ENCODE measurements at places on chromosomes 6 and 20.

DNA sequence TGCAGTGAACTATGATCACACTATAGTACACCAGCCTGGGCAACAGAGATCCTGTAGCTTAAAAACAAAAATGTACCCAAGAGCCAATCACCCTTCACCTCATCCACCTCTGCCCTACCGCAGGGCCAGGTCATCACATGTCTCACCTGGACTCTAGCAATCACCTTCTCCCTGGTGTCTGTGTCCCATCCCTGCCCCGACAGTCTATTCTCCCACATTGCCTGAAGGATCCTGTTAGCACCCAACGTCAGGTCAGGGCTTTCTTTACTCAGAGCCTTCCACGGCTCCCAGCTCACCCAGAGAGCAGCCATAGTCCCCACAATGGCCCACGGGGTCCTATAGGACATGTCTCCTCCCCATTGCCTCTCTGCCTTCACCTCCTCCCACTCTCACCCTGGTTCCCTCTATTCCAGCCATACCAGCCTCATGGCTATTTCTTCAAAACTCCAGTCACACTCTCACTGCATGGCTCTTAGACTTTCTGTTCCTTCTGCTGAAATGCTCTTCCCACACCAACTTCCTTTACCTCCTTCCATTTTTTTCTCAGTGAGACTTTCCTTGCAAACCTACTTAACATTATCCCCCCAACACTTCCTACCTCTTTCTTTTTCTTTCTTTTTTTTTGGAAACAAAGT lies 22.5 kb upstream of the ARFGEF2 start:
- DNase-seq, result no peak

DNA sequence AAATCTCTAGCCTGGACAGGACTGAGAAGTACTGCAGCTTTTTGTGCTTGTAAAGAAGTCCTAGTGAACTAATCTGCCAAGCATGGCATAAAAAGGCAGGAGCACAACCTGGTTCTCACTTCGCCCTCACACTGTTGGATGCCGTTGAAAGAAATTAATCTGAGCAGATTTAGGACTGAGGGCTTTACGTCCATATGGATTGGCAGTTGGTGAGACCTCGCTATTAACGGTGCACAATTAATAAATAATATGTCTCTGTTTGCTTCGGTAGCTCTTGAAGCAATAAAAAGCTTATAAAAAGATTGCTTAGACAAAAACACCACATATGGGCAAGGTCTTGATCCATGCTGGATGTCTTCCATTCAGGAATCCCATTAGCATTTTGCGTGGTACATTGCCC lies 185.6 kb upstream of the EPHA7 start:
- DNase-seq, result no peak

- peak; percentile 77 for DNase-seq
These were observed 21.1 kb upstream of the NOTCH4 start for GRCh38 chr6:32244946-32245398.

GRCh38 chr6:106823732-106824351 lies 150.7 kb downstream of the CD24 start:
- DNase-seq, result no peak

- peak; percentile 83 for DNase-seq
These were observed 330.0 kb downstream of the ZFAND3 start for GRCh38 chr6:38149531-38149930.

- DNase-seq, result peak; percentile 84
These were observed 70.5 kb downstream of the FAM217A start for GRCh38 chr6:4008324-4009047.

DNA sequence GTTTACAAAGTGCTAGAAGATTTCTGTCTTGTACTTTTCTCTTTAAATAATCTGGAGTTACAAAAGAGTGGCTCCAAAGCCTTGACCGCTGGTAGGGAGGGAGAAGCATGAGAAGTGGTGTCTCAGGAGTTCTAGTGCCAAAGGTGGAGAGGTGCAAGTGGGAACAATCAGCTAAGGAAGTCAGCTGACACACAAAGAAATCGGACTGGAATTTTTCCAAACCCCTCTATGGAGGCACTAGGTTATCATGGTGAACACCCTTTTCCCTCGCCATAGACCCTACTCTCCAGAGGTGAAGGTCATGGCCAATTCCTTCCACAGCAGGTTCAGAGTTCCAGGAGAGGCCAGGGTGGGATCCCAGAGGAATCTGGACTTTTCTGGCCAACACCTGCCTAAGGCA lies 14.8 kb downstream of the PLAGL2 start:
- no peak for DNase-seq

GRCh38 chr6:33212857-33213165 lies 4.5 kb downstream of the RING1 start:
- no peak for DNase-seq
